CD4-positive, CD25-positive, alpha-beta regulatory T cell (primary cell): ENCODE measurements at places on chromosomes 3 and 15.

DNA sequence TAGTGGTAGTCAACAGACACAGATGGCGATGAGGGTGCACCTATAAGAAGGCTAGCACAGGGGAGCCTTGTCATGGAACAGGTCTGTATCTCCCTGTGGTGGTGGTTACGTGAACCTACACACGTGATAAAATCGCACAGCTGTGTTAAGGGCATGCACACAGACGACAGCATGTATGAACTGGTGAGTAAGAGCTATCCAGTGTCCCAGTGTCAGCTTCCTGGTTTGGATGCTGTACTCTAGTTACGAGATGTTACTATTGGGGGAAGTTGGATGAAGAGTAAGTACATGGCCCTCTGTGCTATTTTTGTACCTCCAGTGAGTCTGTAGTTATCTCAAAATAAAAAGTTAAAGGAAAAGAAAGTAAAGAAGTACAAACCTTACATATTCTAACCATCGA lies 38.2 kb downstream of the MTMR10 start:
- no peak for DNase-seq
- no peaks in the 10 kb centered on the region for H3K4me1 ChIP-seq
- H3K36me3 ChIP-seq: peaks cover 87% of the 10 kb centered on the region
- no peaks in the 10 kb centered on the region for H3K27me3 ChIP-seq
- no peak overlapping the region for H3K27ac ChIP-seq

DNA sequence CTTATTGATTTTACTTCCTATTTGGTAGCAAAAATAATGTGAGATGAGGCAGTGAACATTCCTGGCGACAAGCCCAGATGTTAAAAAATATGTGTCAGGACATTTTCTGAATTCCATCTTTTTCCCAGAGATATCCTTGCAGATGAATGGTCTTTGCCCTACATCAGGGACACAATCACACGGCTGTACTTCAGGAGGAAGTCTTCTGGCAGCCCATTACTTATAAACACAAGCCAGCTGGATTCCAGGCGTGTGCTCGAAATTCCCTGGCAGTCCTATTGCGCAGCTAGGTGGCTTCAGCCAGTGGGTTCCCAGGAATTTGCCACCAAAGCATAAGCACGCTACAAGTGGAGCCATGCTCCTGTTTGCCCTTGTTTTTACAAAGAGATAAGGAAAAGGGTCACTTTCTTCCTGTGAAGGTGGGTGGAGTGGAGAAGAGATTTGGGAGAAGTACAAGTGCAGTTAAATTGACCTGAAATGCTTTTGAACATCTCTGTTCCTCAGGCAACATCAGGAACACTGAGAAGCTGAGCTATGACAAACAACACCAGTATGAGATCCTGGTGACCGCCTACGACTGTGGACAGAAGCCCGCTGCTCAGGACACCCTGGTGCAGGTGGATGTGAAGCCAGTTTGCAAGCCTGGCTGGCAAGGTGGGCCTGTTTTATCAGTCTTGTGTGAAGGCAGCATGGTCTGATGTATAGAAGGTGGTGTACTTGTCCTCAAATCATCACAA lies 257.1 kb upstream of the TRIM42 start:
- H3K4me3 ChIP-seq: no peak overlapping the region
- DNase-seq: no peak
- H3K4me1 ChIP-seq: no peaks in the 10 kb centered on the region
- no peaks in the 10 kb centered on the region for H3K36me3 ChIP-seq

GRCh38 chr15:78093242-78094020 lies 1.1 kb downstream of the SH2D7 start:
- H3K4me1 ChIP-seq: no peaks in the 10 kb centered on the region
- no peak for DNase-seq
- no peaks in the 10 kb centered on the region for H3K36me3 ChIP-seq
- H3K27me3 ChIP-seq: no peaks in the 10 kb centered on the region
- H3K4me3 ChIP-seq: no peak overlapping the region
- H3K27ac ChIP-seq: no peak overlapping the region

- no peak overlapping the region for H3K4me3 ChIP-seq
- no peak overlapping the region for H3K27ac ChIP-seq
- H3K36me3 ChIP-seq: peaks cover 5% of the 10 kb centered on the region
- H3K27me3 ChIP-seq: no peaks in the 10 kb centered on the region
- no peaks in the 10 kb centered on the region for H3K4me1 ChIP-seq
Measured at GRCh38 chr3:188206787-188207186, 52.8 kb downstream of the LPP start.

GRCh38 chr3:45055411-45056143 lies 29.5 kb downstream of the CLEC3B start:
- H3K4me3 ChIP-seq: no peak overlapping the region
- DNase-seq: peak; percentile 62
- H3K27ac ChIP-seq: no peak overlapping the region

DNA sequence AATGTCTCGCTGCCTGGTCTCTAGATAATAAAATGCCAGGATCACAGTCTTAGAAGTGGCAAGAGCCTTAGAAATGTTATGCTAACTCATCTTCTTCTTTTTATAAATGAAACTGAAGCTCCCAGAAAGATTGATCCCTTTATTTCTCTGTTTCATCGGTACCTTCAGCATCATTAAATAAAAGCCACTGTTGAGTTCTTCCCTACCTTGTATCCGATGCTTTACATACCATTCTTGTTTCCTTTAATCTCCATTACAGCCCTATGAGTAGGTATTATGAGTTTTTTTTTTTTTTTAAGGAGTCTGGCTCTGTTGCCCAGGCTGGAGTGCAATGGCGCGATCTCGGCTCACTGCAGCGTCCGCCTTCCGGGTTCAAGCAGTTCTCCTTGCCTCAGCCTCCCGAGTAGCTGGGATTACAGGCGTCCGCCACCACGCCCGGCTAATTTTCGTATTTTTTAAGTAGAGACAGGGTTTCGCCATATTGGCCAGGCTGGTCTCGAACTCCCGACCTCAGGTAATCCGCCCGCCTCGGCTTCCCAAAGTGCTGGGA lies 815 bp upstream of the ABCC5 start:
- H3K4me3 ChIP-seq: peak overlapping the region; percentile 72
- H3K36me3 ChIP-seq: no peaks in the 10 kb centered on the region
- H3K27ac ChIP-seq: no peak overlapping the region
- peaks cover 16% of the 10 kb centered on the region for H3K4me1 ChIP-seq
- DNase-seq: no peak

GRCh38 chr3:120245386-120245785 lies 39.6 kb downstream of the GPR156 start:
- no peak for DNase-seq
- peaks cover 11% of the 10 kb centered on the region for H3K27me3 ChIP-seq
- no peaks in the 10 kb centered on the region for H3K36me3 ChIP-seq
- H3K4me3 ChIP-seq: no peak overlapping the region
- no peak overlapping the region for H3K27ac ChIP-seq

- H3K27ac ChIP-seq: no peak overlapping the region
- H3K4me1 ChIP-seq: no peaks in the 10 kb centered on the region
- DNase-seq: no peak
- H3K4me3 ChIP-seq: no peak overlapping the region
- H3K36me3 ChIP-seq: no peaks in the 10 kb centered on the region
Measured at GRCh38 chr3:55894605-55895004, 407.5 kb upstream of the WNT5A start.

GRCh38 chr3:173983343-173983742 lies 585.8 kb downstream of the NLGN1 start:
- no peaks in the 10 kb centered on the region for H3K4me1 ChIP-seq
- H3K27me3 ChIP-seq: no peaks in the 10 kb centered on the region
- no peaks in the 10 kb centered on the region for H3K36me3 ChIP-seq
- DNase-seq: no peak
- H3K4me3 ChIP-seq: no peak overlapping the region

GRCh38 chr3:116112696-116113095 lies 332.6 kb downstream of the LSAMP start:
- H3K4me3 ChIP-seq: no peak overlapping the region
- H3K4me1 ChIP-seq: no peaks in the 10 kb centered on the region
- no peak for DNase-seq
- no peak overlapping the region for H3K27ac ChIP-seq
- H3K36me3 ChIP-seq: no peaks in the 10 kb centered on the region
- H3K27me3 ChIP-seq: no peaks in the 10 kb centered on the region

GRCh38 chr3:59085976-59086375 lies 36.2 kb upstream of the CFAP20DC start:
- H3K36me3 ChIP-seq: no peaks in the 10 kb centered on the region
- no peak overlapping the region for H3K27ac ChIP-seq
- H3K4me3 ChIP-seq: no peak overlapping the region
- H3K27me3 ChIP-seq: peaks cover 3% of the 10 kb centered on the region

- no peak for DNase-seq
- H3K4me3 ChIP-seq: no peak overlapping the region
- H3K36me3 ChIP-seq: no peaks in the 10 kb centered on the region
- H3K27me3 ChIP-seq: no peaks in the 10 kb centered on the region
Measured at GRCh38 chr3:169513672-169514071, 149.8 kb downstream of the MECOM start.
